ENCODE measurements at places on chromosomes 2 and 18.

DNA sequence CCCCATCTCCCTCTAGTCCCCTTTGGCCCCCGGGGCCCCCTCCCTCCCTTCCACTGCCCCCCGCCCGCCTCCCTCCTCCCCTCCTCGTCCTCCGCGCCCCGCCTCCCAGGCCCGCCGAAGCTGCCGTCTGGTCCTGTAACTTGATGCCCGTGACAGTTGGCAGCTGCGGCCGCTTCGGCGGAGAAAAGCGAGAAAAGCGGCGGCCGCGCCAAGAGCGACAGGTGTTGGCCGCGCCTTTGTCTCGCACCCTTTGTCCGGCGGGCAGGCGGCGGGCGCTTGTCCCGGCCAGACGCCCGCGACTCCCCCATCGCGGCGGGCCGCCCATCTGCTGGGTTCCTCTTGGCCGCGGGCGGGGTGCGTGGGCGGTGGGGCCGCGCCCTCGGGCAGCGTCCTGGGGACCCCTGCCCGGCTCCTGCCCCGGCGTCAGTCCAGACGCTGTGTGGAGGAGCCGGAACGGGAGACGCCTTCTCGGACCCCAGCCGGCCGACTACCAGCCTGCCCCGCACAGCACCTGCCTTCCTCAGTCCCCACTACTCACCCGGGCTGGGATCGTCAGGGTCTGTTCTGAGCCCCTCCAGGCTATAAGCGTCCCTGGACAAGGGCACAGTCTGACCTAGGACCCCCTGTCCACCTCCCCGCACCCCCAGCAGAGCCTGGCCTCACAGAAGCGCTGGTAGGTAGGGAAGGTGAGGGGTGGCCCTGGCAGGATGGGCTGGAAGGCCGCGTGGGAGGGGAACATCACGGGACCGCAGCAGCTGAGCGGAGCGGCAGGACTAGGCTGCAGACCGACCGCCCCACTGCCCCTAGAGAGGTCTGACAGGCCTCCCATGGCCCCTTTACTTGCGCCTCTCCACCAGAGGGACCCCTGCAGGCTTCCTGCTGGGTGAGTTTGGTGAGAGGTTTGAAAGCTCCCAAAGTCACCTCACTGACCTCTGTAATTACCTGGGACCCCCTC is 1.2 kb upstream of the HES6 start:
- H3K36me3 ChIP-seq: peaks cover 5% of the 10 kb centered on the region
- H3K27me3 ChIP-seq: peaks cover 30% of the 10 kb centered on the region
- no peak overlapping the region for H3K27ac ChIP-seq
- DNase-seq: no peak
- H3K4me3 ChIP-seq: peak overlapping the region; percentile 40

DNA sequence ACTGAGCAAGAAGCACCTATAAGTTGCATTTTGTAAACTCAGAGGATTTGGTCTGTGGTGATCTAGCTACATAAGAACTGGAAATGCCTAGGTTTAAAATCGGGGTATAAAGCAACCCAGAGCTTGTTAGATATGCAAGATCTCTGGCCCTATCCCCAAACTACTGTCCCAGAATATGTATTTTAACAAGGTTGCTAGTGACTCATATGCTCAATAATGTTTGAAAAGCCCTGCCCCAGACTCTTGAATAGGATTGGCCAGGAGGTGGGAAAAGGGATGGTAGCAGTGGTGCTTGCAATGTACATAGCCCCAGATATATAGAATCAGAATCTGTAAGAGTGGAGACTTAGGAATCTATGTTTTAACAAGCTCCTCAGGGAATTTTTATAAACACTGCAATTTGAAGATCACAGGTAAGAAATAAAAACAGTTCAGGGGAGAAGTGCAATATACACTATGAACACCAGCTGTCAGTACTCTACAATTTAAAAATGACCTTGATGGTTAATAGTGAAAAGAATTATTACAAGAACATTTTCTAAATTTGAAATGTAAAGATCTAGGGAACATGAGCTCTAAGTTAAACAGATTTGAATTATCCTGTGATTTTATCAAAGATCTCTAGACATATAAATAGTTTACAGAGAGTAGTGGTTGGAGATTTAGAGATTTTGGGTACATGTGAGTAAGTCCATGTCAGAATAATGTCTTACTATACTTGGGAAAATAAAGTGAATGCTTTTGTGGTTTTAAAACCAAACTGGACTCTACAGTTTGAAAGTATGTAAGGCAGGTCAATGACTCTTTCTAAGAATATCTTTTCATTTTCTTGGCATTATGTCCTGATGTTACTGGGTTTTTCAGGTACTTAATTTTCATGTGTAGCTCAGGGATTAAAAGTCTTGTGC is 7.7 kb upstream of the MMADHC start:
- H3K27ac ChIP-seq: no peak overlapping the region
- H3K4me3 ChIP-seq: no peak overlapping the region
- H3K36me3 ChIP-seq: no peaks in the 10 kb centered on the region
- no peak for DNase-seq

DNA sequence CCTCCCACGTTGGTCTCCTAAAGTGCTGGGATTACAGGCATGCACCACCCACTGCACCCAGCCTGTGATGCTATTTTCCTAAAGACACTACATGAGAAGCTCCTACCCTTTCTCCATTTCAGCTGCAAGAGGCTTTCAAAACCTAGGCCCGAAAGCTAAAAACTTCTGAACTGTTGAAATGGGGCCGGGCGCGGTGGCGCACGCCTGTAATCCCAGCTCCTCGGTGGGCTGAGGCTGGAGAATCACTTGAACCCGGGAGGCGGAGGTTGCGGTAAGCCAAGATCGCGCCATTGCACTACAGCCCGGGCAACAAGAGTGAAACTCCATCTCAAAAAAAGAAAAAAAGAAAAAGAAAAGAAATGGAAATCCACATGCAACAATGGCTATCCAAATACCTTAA is 18.1 kb upstream of the ANXA4 start:
- no peak overlapping the region for H3K27ac ChIP-seq
- no peak overlapping the region for H3K4me3 ChIP-seq
- H3K4me1 ChIP-seq: peaks cover 7% of the 10 kb centered on the region
- H3K36me3 ChIP-seq: no peaks in the 10 kb centered on the region

GRCh38 chr2:147433822-147434221 is 411.0 kb upstream of the ACVR2A start:
- H3K4me1 ChIP-seq: no peaks in the 10 kb centered on the region
- no peak overlapping the region for H3K4me3 ChIP-seq
- no peak overlapping the region for H3K27ac ChIP-seq
- no peaks in the 10 kb centered on the region for H3K36me3 ChIP-seq
- no peak for DNase-seq

Measured in activated naive CD8-positive, alpha-beta T cell treated with anti-CD3 and anti-CD28 coated beads for 36 hours (primary cell).